ENCODE measurements at places on chromosomes 1 and 21.

GRCh38 chr1:160115545-160116282, at the start of gene ATP1A2:
Gene ATP1A2, plus strand, starts transcription at chr1:160115759. Its CDS starts 103 bp downstream, at chr1:160115862.
- no peak for DNase-seq

DNA sequence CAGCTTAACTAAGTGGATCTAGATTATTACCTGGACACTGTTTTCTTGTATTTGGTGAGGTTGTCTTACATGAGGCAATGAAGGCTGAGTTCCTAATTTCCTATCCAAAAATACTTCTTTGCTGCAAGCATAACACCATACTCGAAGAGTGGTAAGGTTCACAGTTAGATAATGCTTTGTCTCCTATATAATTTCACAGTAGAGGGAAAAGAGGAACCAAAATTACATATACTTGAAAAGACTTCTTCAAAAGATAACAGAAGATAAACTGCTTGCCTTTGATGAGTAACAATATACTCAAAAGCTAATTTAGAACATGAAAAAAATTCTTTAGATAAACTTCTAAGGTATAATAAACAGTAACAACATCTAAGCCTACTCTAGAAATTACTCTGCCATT, 20.4 kb downstream of the USP33 start:
- no peak for DNase-seq

GRCh38 chr1:56120021-56120420, 459.3 kb downstream of the PLPP3 start:
- no peak for DNase-seq

DNA sequence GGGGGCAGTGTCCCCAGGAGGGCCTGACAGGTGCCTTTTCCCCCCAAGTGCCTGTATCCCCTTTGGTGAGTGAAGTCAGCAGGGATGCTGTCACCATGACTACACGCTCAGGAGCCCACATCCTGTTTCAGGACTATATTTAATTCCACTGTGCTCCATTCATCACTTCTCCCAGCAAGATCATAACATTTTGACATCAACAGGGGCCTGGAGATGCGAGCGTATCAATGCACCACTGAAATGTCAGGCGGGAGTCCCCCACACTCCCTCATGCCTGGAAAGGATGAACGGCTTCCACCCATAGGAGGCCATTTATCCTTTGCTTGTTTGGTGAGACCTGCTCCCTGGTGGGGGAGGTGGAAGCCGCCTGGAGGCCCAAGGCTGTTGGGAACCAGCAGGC, 119.1 kb downstream of the PTPRU start:
- DNase-seq, result peak; percentile 35

DNA sequence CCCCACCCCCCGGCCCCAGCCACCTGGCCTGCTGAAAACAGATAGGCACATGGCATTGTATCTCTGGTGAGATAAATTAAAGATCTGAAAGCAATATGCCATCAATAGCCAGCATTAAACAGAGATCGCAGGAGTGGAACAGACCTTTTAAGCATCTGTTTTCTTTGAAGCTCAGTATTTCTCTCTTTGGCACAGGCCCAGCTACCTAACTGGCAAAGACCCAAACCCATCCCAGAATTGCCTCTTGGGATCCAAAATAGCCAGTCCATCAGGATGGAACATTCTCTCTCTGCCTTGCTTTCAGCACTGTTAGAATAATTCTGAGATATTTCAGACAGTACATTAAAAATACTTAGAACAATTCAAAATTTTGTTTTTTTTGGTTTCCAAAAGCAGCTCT, 46.0 kb downstream of the KCNJ6 start:
- no peak for DNase-seq

- no peak for DNase-seq
Measured at GRCh38 chr1:202247837-202248795, 54.5 kb downstream of the LGR6 start.

DNA sequence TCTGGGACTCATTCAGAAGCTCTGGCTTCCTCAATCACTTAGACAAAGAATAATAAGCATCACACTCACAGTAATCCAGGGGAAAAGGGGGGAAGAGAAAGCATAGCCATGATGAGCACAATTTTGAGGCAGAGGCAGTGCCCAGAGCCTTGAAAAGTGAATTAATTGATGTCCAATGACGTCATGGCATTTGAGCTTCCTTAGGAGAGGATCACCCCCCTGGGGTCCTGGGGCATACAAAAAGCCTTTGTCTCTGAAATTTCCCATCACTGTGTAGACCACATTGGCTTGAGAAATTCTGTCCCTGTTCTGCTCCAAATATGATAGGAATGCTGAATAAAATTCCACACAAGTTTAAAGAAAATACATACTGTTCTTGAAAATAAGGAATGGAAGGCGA, 84.3 kb upstream of the COA6 start:
- DNase-seq, result no peak

- DNase-seq, result no peak
Measured at GRCh38 chr1:66450043-66450514, 83.9 kb upstream of the SGIP1 start.

DNA sequence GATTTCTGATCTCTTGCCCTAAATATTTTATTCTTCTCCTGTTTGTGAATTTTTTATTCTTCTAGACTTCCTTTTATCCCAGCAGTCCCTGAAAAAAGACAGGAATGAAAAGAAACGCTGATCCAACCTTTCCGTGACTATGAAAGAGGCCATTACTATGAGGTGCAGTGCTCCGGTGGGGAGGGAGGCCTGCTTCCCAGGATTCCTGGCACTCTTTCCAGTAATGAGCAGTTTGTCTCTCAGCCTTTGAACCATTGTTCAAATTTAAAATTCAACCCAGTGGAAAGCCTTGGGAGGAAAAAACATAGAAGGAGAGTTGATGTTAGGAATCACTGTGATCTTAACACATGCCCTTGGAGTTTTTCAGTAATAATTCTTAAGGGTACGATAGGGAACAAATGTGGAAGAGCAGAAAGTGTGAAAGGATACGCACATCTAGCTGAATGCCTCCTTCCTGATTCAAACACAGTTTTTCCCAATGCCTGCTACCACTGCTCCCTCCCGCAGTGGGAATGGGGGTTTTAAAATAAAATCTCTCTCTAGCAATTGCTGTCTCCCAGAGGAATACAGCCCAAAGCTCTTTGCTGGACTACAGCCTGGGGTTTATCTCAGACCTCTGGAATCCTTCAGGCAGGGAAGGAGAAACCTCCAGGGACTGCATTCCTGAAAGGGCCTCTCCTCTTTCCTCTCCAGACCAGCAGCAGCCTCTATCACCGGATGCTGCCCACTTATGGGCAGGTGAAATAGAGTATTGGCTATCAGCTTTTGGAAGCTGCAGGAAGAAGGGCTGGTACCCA, 6.1 kb downstream of the IER5 start:
- no peak for DNase-seq

- no peak for DNase-seq
Measured at GRCh38 chr1:87600055-87600850, 271.6 kb downstream of the LMO4 start.

Data from activated CD8-positive, alpha-beta memory T cell treated with anti-CD3 and anti-CD28 coated beads for 24 hours (primary cell).